ENCODE measurements at places on chromosomes 7 and 10. TPM values are rescaled to one million over a fixed set of nuclear protein-coding genes. Genes with fewer than 3 reads are reported as not detected.

DNA sequence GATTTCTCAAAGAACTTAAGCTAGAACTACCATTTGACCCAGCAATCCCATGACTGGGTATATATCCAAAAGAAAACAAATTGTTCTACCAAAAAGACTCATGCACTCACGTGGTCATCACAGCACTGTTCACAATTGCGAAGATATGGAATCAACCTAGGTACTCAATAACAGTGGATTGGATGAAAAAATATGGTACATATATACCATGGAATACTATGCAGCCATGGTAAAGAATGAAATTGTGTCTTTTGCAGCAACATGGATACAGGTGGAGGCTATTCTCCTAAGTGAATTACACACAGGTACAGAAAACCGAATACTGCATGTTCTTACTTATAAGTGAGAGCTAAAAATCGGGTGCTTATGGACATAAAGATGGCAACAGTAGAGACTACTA lies 61.8 kb downstream of the PIK3CG start:
- no peak for DNase-seq

GRCh38 chr7:141354251-141354650 lies 197.0 kb upstream of the AGK start:
- peak; percentile 53 for DNase-seq

DNA sequence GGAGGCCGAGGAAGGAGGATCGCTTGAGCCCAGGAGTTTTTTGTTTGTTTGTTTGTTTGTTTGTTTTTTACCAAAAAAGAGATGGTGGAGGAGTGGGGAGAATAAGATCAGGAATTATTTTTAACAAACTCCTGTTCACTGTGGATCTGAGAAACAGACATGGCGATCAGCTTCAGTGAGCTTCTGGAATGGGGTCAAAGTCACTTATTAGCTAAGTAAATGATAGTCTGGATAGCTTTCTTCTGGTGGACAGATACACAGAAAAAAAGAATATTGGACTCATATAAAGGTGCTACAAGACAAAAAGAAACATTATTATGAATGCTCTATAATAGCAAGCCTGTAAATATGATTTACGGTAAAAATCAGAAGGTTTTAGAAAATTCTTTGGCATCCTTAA lies 85.1 kb downstream of the POU6F2 start:
- no peak for DNase-seq

GRCh38 chr10:91219371-91220193 lies 881 bp upstream of the PCGF5 start:
- DNase-seq: peak; percentile 68

DNA sequence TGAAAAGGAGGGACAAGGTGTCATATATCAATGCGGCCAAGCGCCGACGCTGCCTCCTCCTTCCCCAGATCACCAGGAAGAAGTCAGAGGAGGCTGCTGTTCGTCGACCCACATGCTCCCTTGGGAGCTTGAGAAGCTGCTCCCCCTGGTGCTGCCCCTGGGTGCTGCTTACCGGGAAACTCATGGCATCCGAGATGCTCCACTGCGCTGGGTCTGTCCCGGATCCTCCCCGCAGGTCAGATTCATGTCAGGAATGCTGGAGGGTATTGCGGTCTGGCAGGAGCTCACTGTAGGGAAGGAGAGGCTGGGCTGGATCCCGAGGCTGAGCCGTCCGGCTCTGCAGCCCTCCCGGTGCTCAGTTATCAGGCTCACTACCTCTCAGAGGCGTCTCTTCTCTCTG lies 123.7 kb upstream of the FAM20C start:
- peak; percentile 89 for DNase-seq

- DNase-seq: no peak
Observed at GRCh38 chr10:119243967-119244366, 36.6 kb downstream of the GRK5 start.

- DNase-seq: no peak
Observed at GRCh38 chr10:89789188-89789877, 87.9 kb downstream of the KIF20B start.

- no peak for DNase-seq
Observed at GRCh38 chr7:20188567-20188966, 28.6 kb downstream of the MACC1 start.

DNA sequence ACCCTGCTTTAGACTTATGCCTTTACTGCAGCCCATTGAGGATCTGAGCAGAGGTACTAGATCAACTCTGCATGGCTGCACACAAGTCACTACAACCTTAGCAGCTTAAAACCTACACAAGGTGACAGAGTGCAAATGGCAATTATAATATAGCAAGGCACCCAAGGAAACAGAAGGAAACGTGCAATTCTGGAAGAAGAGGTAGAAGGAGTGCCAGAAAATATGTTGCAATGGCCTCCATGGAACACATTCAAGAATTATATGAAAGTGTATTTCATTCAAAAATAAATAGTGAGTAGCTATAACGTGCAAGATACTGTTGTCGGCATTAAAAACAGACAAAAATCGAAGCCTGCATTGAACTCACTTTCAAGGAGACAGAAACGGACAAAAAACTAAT lies 2.9 kb upstream of the AKR1C8 start:
- no peak for DNase-seq

DNA sequence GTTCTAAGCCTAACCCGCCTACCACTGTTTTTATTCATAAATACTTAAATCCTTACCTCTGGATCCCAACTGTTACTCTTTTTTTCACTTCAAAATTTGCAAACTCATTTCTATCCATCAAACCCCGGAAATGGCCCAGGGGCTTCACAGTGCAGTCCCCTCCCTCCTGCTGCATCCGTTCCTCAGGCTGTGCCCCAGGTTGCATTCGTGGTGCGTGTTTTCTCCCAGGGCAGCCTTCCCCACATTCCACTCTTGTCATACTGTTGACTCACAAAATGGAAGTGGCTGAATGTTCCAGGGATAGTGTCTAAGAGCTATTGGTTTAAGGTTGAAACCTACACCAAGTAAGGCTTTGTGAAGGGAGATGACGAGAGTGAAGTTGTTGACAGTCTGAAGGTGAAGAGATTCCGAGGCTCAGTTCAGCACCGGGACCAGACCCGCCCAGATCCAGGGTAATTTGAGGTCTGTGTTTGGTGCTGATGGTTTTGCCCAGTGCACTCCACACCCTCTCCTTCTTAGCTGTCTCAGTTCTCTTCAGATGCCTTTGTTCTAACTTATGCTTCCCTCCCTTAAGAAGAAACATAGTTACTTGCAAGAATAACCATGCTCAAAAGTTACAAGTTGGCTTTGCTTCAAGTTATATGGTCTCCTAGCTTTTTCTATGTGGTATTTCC lies 7.7 kb downstream of the INSIG1 start:
- peak; percentile 35 for DNase-seq

DNA sequence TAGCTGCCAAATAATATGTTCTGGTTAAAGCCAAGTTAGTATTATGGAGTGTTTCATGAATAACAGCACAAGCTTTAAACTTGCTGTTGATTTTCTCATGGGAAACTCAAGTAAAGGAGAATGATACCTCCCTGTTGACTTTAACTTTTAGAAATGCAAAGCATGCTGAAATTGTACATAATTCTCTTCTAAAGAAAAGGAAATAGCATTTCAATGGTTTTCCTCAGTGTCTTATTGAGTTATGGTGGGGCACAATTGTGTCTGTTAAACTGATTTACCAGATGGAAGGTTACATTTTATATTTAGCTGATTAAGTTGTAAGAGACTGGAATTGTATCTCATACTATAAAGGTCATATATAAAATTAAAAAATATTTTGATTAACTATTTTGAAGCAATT lies 119.3 kb downstream of the HDAC9 start:
- no peak for DNase-seq

ACSM6 gene
- total RNA-seq: not detected

ACTA2 gene
- total RNA-seq: 855 TPM

GRM8 gene
- total RNA-seq: not detected

MSS51 gene
- 2.4 TPM for total RNA-seq
